ENCODE measurements at places on chromosomes 5 and 9. TPM values are rescaled to one million over a fixed set of nuclear protein-coding genes. Genes with fewer than 3 reads are reported as not detected.

ZNF354B gene
- 48.2 TPM for total RNA-seq

PCDHGB6 gene
- total RNA-seq, result 15.1 TPM

SMIM32 gene
- total RNA-seq, result not detected

C1QTNF3 gene
- 65.3 TPM for total RNA-seq

ACOT12 gene
- total RNA-seq, result not detected

AGTPBP1 gene
- 99.8 TPM for total RNA-seq

TAF11L10 gene
- not detected for total RNA-seq

GRXCR2 gene
- not detected for total RNA-seq

SLCO6A1 gene
- total RNA-seq, result not detected

SPINK13 gene
- not detected for total RNA-seq

GPR150 gene
- total RNA-seq, result not detected

IDNK gene
- total RNA-seq, result 3.5 TPM

PCDHB15 gene
- 14.5 TPM for total RNA-seq

PDCD1LG2 gene
- not detected for total RNA-seq

GABRA1 gene
- 16.5 TPM for total RNA-seq

PRSS3 gene
- not detected for total RNA-seq

GFPT2 gene
- total RNA-seq, result 17.5 TPM

POU5F2 gene
- total RNA-seq, result 8.9 TPM

ROR2 gene
- 24.1 TPM for total RNA-seq

LCN15 gene
- not detected for total RNA-seq

PCDH1 gene
- 23.0 TPM for total RNA-seq

SARDH gene
- 18.9 TPM for total RNA-seq

SPINK4 gene
- total RNA-seq, result not detected
